ENCODE measurements at places on chromosomes 2 and 18.

GRCh38 chr2:26457251-26457666 lies 20.7 kb downstream of the OTOF start:
- no peak for DNase-seq

GRCh38 chr2:232874677-232875223 lies 4.7 kb downstream of the SNORC start:
- no peak for DNase-seq

- peak; percentile 47 for DNase-seq
Measured at GRCh38 chr2:100416935-100417710, at the start of gene CHST10. CHST10 (minus strand) TSS chr2:100417668; CDS start chr2:100406675, 10,993 bp downstream.

DNA sequence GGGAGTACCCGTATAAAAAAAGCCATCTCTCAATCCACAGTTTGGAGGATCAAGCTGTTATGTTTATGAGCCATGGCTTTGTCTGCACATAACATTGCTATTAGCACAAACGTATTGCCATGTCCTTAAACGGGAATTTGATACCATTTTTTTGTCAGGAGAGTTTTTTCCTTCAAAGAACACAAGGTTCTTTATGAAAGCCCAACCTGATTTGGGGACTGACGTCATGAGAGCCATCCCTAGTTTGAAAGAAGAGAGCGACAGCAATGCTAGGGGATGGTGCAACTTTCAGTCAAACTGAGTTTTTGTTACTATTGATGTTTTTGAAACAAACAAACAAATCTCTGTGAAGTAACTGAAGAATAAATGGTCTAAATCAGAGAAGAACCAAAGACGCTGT lies 376.6 kb downstream of the EIPR1 start:
- no peak for DNase-seq

- DNase-seq, result no peak
Measured at GRCh38 chr2:84491256-84491655, 25.0 kb upstream of the DNAH6 start.

- no peak for DNase-seq
Measured at GRCh38 chr18:48021273-48021914, 90.9 kb upstream of the SMAD2 start.

DNA sequence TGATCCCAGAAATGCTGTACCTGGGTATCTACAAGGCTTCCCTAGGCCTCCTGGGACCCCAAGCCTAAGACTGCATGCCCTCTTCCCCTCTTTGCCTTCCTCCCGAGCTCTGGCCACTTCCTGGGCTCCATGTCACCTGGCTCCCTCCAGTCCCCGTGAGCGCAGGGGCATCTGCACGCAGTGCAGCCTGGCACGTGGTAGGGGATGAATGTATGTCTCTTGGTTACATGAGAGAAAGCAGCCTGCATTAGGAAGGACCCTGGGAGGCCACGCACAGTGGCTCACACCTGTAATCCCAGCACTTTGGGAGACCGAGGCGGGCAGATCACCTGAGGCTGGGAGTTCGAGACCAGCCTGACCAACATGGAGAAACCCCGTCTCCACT lies 15.8 kb downstream of the PASK start:
- DNase-seq, result no peak

GRCh38 chr2:25955869-25956535 lies 26.3 kb downstream of the KIF3C start:
- no peak for DNase-seq

GRCh38 chr18:45541421-45541820 lies 73.9 kb upstream of the SLC14A2 start:
- DNase-seq, result no peak

DNA sequence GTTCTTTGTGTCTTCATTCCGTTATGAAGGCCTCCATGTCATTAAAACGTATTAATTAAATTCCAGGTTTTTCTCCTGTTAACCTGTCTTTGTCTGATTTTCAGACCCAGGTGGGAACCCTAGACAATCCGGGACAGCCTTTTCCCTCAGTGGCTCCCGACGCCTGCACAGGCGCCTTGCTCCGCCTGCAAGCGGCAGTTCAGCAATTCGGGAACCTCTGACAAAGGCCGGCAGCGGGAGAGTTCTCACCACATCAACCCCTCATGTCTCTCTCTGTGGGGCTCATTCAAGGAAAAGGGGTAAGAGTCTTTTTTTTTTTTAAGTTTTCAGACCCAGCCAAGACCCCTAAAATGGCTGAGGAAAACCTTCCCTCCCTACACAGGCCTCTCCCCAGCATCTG lies 259.8 kb upstream of the SALL3 start:
- DNase-seq, result no peak

- no peak for DNase-seq
Measured at GRCh38 chr2:35973132-35973736, 382.3 kb upstream of the CRIM1 start.

DNA sequence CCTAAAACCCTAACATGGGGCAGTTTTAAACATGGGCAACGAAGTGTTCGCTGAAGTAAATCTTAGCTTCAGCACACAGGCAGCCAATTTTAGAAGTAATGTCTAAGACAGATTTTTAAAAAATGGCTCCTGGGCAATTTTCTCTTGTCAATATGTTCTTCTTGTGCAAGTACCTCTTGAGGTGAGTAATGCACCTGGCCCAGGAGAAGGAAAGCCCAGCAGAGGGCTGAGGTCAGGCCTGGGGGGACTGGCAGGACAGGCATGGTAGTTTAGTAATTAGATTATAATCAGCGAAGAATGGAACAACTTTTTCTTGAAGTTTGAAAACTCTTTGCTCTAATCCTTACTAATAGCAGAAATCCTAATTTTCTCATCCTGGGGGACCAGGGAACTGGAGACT lies 77.6 kb downstream of the SPRED2 start:
- no peak for DNase-seq

GRCh38 chr18:79570266-79571201 lies 109.1 kb upstream of the CTDP1 start:
- no peak for DNase-seq

GRCh38 chr2:216447293-216447692 lies 35.0 kb downstream of the SMARCAL1 start:
- DNase-seq, result no peak

DNA sequence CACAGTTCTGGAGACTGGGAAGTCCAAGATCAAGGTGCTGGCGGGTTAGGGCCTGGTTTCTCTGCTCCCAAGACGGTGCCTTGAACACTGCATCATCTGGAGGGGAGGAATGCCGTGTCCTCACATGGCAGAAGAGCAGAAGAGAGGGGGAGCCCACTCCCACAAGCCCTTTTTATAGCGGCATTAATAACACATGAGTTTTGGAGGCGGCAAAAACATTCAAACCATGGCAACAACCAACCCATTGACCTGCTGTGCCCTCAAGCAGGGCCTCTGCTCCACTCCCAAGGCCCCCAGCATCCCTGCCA lies 62.0 kb downstream of the SMAD7 start:
- DNase-seq, result no peak
